ENCODE measurements at places on chromosomes 1 and 21.

GRCh38 chr1:15760520-15761211 is 2.1 kb downstream of the FBLIM1 start:
- DNase-seq: no peak

GRCh38 chr1:15355968-15356625 is 53.6 kb upstream of the EFHD2 start:
- DNase-seq: no peak

DNA sequence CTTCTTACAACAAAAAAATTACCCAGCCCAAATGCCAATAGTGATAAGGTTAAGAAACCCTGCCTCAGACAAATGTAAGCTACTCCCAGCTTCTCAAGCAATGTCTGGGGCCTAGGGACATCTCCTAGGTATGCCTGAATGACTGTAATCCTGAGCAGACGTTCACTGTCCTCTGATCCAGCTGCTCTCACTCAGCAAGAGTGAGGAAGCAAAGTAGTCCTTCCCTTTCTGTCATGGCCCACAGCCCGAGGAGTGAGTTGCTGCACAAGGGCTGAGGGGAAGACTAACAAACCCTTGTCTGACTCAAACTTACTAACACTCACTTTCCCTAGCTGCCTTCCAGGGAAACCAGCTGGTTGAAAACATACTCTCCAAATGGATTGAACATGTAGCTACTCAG is 124.9 kb upstream of the TNFSF4 start:
- DNase-seq: no peak

- no peak for DNase-seq
Observed at GRCh38 chr1:232806186-232806510, 932 bp downstream of the MAP10 start.

DNA sequence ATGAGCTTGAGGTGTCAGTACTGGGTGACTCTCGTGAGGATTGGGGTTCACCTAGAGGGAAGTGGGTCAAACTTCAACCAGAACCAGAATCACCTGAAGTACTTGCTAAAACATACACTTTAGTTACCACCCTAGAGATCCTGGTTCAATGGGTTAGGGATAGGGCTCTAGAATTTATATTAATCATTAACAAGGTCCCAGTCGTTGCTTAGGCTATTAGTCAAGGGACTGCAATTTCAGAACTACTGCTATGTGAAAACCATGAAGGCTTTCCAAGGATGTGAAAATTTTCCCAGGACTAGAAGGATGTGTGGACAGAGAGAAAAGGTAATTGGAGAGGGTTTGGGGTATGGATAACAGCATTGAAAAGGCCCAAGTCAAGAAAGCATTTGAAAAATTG is 162.6 kb downstream of the GRIK1 start:
- no peak for DNase-seq

- no peak for DNase-seq
Observed at GRCh38 chr1:224623743-224624333, 7.7 kb downstream of the CNIH3 start.

- no peak for DNase-seq
Observed at GRCh38 chr1:40519517-40519916, 10.9 kb downstream of the EXO5 start.

DNA sequence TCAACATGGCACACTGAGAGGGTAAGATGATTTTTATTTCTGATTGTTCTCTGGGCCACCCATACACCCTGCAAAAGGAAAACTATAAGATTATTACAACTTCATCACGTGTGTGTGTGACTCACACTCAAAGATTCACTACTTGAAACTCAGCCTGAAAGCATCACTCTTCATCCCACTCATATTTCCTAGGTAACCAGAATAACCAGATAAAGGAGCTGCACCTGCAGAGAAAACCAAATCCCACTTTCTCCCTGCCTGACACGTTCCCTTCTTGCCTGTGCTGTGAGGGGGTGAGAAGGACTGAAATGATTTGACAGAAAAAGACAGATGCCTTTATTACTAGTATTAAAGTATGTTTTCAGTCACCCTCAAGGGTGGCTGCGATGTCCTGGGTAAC is 131.6 kb downstream of the TGFBR3 start:
- DNase-seq: no peak

DNA sequence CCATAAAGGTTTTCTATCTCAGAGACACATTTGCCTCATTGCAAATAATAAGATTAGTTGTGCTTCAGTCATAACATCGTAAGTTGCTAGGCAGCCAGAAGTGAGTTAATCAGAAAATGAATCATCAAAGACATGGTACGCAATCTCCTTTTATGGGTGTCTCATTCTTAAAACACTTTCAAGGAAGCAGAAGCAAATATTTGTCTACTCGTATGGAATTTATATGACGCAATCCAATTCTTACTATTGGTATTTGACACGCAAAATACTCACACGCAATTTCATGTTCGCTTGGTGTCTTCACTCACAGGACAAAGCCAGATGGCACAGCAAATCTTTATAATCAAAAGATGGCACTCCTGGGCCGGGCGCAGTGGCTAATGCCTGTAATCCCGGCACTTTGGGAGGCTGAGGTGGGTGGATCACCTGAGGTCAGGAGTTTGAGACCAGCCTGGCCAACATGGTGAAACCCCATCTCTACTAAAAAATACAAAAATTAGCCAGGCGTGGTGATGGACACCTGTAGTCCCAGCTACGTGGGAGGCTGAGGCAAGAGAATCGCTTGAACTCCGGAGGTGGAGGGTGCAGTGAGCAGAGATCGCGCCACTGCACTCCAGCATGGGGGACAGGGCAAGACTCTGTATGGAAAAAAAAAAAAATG is 56.4 kb downstream of the HLCS start:
- no peak for DNase-seq

GRCh38 chr1:77060000-77060399 is 159.2 kb downstream of the PIGK start:
- DNase-seq: no peak

DNA sequence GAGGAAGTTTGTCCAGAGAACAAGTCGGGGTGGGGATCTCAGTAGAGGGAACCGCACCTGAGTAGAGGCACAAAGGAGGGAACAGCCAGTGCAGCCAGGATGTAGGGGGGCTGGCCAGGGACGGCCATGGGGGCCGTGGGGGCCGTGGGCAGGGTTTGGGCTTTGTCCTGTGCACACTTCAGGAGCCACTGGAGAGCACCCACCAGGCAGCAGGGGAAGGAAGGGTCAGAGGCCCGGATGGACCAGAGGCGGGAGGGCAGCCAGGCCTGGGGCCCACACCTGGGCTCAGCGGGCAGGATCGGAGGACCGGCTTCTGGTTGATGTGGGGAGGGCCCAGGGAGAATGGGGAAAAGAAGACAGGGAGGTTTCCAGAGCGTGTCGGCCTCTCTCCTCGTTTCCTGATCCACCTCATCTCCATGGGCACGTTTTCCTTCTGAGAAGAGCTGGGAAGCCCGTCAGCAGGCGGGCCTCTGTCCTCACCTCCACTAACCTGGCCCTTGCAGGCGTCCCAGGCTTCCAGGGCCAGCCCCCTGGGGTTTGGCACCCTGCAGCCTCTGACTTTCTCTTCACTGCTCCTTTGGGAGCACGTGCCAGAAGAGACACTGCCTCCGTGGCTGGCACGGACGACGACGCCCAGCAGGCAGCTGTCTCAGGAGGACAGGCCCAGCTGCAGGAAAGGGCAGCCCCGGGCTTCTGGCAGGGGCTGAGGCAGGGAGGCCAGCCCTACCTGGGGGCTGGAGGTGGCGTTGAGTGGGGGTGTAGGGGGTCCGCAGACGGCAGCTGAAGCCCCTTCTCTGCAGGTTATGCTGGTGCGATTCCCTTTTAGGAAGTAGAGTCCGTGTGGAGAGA is 16.8 kb upstream of the PDXK start:
- DNase-seq: no peak

GRCh38 chr1:72570815-72571214 is 288.5 kb upstream of the NEGR1 start:
- DNase-seq: no peak

DNA sequence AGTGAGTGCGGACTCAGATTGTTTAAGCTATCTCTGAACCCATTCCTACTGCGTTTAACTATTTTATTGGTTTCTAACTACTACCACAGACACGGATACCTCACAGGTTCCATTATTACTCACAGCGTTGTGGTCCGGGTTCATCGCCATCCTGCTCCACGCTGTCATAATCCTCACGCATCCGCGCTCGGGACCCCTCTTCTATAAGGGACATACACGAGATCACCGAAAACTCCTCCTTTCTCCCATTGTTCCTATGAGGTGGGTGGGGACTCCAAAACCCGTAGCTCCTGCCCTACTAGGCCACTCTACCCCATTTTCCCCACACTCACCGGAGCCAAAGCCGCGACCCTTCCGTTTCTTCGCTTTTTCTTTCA is 610 bp downstream of the RBM8A start:
- no peak for DNase-seq

DNA sequence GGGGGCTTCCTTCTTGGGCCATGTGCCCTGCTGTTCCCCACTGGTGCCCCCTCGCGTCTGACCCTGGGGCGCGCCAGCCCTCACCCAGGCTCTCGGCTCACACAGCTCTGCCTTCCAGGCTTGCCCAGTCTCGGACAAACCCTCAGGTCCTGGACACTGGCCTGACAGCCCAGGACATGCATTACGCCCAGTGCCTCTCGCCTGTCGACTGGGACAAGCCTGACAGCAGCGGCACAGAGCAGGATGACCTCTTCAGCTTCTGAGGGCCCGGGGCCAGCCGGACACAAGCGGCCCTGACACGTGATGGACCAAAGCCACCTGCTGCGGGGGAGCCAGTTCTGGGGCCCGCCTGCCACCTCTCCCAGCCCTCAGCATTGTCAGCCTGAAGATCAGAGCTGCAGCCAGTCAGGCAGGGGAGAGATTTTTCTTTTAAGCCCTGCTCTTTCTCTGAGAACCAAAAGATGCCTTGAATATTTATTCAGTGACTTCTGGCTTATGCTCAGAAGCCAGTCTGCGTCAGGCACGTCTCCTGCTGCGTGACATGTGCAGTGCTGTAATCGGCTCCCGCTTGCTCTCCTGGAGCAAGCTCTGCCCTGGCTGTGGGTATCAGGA is 23.4 kb downstream of the LDLRAP1 start:
- DNase-seq: no peak

DNA sequence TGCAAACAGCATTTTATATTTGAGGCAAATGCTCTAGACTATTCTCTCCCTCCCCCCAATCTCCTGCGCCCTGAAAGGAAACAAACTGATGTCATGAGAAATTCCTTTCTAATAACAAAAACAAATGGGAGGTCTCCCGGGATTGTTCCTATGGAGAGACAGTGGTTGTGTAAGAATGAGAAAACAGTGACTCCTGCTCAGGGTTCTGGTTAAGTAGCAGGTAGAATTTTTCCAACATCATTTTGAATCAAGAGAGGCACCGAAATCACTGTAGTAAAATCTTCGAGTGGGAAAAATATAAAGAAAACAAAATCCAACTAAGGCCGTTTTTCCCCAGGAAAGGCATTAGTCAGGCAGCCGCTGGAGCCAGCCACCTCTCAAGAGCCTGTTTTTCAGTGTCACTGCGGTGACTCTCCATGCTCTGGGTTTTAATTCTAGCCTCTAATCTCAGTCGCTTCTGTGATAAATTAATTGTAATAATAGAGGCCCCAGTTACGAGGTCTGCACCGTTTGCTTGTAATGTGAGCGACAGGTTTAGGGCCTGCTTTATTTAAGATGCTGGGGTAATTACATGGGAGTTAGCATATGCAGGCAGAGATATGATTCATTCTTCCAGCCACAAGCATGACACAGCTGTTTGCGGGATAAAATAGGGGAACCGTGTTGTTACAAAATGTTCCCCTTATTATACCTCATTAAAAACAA is 80.3 kb downstream of the RNF220 start:
- no peak for DNase-seq

Measured in NCI-H187 (cell line).